Hematopoietic multipotent progenitor cell treated with erythropoietin and hydrocortisone succinate and interleukin-3 and kit ligand, for 15 days (in vitro differentiated cells): ENCODE measurements at places on chromosomes 5 and 9.
A peak's percentile ranks its signal among the peaks of the same experiment; 100 is the strongest.

DNA sequence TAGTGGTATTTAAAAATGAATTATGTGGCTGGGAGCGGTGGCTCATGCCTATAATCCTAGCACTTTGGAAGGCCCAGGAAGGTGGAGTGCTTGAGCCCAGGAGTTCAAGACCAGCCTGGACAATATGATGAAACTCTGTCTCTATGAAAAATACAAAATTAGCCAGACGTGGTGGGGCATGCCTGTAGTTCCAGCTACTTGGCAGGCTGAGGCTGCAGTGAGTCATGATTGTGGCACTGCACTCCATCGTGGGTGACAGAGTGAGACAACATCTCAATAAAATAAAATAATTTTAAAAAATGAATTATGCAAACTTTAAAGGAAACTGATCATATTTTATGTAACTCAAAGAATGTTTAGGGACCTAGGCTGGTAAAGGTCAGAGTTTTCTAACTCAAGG is 310.8 kb upstream of the DMRT1 start:
- DNase-seq: no peak

DNA sequence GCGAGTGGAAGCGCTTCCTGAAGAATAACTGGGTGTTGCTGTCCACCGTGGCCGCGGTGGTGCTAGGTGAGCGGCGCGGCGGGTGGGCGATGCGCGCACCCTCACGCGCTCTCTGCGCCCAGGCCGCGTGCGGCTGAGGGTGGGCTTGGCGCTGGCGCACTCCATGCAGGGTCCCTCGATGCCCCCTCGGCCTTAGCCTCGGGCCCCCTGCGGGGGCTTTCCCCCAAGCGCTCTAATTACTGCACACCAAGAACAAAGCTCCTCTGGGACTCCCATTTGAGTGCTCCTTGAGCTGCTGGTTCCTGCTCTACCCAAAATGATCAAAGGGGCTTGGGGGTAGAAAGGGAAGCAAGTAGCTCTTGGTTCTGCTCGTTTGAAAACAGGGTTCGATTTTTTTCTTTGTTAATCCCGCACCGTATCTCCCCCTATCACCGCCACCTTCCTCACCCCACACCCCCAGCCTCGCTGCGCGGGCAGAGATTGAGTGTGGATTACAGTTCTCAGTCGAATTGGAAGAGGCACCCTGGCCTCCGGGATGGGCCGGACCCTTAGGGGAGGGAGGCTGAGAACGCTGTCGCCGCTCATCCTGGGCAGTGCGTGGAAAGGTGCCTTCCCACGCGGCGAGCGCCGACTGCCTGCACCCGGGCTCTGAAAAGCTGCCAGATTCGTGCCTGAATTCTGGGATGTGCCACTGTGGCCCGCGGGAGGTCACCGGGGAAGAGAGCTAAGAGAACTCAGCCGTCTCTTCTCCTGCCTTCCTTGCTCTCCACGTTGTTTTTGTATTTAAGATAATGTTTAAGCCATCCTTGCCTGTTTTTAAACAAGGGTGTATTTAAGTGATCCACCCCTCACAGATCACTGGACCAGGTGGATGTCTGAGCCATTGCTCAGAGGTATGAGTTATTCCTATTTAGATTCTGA is 697 bp downstream of the SLC1A1 start:
- no peak for DNase-seq

DNA sequence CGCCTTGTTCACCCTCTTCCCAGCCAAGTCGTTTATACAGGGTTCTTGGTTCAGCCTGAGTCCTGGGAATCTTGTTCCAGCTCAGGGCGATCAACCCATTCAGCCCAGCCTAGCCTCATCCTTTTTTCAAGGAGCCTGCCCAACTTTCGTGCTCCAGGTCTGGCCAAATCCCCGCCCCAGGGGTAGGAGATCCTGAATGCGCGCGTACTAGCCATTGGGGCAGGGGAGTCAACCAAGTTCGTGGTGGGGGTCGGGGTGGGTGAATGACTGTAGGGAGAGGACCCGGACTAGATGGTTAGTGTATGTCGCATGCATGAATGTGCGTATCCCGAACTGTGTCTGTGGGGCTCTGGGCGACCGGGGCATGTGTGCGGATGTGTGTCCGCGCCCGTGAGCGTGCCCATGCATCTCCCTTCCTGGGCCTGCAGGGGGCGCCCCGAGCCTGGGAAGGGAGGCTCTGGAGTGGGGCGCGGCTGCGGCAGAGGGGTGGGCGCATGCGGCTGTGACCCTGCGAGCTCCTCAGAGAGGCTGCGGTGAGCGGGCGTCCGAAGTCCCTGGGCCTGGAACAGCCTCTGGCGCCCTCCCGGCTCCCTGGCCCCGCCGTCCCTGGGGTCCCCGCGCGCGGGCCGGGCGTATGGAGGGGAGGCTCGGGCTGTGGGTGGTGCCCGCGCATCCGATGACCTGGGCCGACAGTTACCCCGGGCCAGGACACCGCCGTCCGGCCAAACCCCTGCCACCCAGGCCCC is 8.7 kb downstream of the CCL21 start:
- peak; percentile 50 for DNase-seq

DNA sequence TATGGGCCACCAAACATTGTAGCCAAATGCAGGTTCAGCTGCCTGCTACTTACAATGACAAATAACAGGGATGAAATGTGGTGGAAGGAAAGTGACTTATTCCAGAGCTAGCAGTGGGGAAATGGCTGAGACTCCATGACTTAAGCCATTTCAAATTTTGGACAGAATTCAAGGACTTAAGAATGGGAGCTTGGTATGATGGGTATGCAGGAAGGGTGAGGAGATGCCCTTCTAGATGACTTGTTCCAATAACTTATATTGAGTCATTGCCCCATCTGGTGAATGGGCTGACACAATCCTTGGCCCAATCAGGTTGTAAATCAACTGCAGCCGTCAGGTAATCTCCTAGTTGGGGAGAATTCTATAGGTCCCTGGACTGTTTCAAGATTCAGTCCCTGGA is 230.7 kb upstream of the SGCD start:
- DNase-seq: no peak

- no peak for DNase-seq
These were observed 2.7 kb downstream of the KLF4 start for GRCh38 chr9:107486674-107487520.

GRCh38 chr5:177176175-177176711 is 42.7 kb downstream of the NSD1 start:
- DNase-seq: no peak

DNA sequence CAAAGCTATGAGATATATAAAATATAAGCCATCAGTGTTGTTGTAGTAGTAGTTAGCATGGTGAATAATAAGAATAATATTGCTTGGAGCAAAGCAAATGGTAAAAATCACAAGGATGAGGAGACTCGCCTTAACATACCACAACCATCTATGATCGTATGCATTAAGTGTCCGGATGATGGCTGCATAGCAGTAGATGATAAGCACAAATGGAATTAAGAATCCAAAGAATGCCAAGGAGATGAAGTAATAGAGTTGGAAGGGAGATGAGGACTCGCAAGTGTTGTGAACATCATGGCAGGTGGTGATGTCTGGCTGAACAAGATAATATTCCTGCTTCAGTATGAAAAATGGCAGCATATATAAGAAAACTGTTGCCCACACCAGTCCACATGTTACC is 5.5 kb downstream of the F2RL2 start:
- DNase-seq: no peak

DNA sequence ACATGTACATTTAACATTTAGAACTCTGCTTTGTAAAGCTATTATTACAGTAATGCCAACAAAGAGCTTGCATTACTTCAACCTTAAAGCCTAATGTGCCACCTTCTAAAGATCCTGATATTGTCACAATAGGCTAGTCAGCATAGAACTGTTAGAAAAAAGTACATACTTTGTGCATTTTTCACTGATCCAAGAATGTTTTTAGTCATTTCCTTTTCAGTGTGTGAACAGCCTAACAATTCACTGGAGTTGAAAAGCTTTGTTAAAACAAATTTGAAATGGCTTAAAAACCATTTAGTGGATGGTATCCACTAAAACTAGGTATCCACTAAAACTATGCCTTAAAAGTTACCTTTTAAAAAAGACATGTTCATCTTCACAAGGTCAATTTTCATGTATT is 4.5 kb downstream of the RPS6 start:
- DNase-seq: no peak

DNA sequence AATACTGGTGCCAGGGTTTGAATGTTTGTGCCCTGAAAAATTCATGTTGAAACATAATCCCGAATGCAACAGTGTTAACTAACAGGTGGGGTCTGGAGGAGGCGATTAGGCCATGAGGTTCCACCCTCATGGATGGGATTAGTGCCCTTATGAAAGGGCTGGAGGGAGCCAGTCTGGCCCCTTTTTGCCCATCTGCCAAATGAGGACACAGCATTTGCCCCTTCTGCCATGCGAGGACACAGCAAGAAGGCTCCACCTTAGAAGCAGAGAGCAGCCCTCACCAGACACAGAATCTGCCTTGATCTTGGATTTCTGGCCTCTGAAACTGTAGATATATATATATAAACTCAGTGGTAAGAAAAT is 32.6 kb upstream of the RNF130 start:
- DNase-seq: no peak

DNA sequence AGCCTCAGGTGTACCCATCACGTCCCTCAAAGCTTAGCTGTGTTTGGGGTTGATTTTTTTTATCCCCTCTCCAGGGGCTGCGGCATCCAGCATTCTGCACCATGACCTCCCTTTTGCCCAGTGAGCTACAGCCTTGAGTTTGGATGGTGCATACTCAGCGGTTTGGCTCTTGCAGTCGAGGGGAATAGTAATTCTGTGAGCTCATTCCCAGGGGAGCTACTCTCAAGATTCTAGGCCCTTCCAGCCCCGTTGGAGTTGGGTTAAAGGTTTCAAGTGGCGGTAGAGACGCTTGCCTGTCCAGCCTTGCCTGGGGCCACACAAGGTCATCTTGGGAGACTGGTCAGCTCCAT is 102.2 kb upstream of the SPRY4 start:
- no peak for DNase-seq

GRCh38 chr9:36045610-36046009 is 8.9 kb downstream of the RECK start:
- no peak for DNase-seq

DNA sequence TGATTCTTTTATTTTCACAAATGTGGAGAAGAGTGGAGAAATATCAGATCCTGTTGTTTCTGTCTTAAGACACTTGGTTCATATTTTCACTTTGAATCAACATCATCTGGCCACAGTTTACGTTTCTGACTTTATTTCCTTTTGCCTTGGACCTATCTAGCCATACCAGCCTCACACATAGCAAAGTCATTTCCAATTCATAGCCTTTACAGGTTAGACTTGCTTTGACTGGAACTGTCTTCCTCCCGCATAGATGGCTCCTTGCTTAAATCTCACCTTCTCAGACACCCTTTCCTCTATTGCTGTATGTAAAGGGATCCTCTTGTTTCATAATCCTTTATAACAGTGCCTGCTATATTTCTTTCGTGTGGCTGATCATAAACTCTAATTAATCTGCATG is 297.8 kb downstream of the SH3GL2 start:
- DNase-seq: no peak

- no peak for DNase-seq
These were observed 220.3 kb downstream of the NR3C1 start for GRCh38 chr5:143182901-143183820.

GRCh38 chr5:14728459-14728938 is 64.0 kb downstream of the OTULIN start:
- DNase-seq: no peak

- no peak for DNase-seq
These were observed 106.3 kb downstream of the NDUFAF2 start for GRCh38 chr5:61051267-61051666.

GRCh38 chr9:88464851-88465250 is 70.1 kb upstream of the NXNL2 start:
- no peak for DNase-seq

DNA sequence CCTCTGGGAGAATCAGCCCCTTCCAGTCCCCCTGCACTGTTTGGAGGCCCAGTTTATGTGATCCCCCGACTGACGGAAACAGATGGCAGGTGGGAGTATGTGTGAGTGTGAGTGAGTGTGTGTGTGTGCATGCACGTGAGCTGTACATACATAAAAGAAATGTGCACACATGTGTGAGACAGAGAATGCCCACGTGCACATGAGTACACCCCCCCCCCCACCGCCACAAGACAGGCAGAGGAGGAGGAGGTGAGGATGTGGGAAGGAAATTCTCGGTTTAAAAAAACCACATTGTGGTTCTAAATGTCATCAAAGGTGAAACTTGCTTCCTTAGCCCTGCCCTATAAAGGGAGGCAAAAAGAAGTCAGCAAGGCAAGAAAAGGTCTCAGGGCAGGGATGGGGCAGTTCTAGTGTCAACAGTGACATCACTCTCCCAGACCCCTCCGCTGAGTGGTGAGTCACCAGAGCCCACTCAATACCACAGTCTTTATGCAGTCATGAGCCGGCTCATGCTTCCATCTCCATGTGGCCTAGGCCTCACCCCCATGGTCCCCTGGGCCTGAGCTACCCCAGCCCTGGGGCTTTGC is 79.2 kb upstream of the HSPA9 start:
- no peak for DNase-seq

- DNase-seq: peak; percentile 79
These were observed 9.1 kb upstream of the AK3 start for GRCh38 chr9:4750023-4750673.

GRCh38 chr9:5670079-5670478 is 41.2 kb downstream of the RIC1 start:
- DNase-seq: no peak

DNA sequence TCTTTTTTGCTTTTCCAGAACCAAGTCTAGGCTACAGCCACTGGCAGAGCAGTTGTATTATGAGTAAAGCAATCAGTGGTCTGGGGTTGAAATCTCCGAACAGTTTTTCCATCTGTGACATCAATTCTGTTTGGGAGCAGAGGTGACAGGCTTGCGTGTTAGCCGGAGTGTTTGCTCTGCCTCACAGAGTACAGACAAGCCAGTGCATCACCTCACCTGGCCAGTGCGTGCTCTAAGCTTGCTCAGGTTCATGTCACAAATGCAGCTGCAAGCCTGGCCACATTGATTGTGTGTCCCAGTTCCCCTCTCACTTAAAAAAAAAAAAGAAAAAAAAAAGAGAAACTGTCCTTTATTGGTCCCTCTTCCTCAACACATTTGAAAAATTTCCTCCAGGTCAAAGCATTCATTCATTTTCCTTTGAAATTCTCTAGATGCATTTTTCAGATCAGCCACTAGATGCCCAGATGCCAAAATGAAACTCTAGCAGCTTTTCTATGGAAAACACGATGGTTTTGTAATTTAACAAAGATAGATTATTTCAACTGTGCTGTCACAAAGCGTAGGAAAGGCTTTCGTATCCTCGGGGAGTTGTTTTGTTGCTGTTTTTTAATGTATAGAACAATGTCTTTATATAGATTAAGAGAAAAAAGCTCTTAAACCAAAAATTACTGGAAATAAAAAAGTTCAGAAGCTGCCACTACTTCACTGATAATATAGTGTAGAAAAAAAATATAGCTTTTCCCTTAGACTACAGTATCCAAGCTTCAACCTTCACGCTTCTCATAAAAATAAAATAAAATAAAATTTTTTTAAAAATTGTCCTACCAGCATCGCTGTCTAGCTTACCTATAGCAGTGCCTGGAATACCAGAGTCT is 585.5 kb downstream of the TLE1 start:
- DNase-seq: no peak

- DNase-seq: peak; percentile 65
These were observed at the start of gene GADD45G for GRCh38 chr9:89604729-89605464. TSS of gene GADD45G (plus strand) at chr9:89605012. CDS start at chr9:89605122, 110 bp downstream.
